Stimulated activated CD4-positive, alpha-beta T cell treated with anti-CD3 and anti-CD28 coated beads, Interleukin-15, amount 100 ng/mL, for 1 hour (primary cell): ENCODE measurements at places on chromosomes 4 and X.

DNA sequence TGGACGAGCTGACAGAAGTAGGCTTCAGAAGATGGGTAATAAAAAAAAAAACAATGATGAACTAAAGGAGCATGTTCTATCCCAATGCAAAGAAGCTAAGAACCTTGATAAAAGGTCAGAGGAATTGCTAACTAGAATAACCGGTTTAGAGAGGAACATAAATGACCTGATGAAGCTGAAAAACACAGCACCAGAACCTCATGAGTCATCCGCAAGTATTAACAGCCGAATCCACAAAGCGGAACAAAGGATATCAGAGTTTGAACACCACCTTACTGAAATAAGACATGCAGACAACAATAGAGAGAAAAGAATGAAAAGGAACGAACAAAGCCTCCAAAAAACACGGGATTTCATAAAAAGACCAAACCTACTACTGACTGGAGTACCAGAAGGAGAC is 10.5 kb downstream of the NELFA start:
- no peak for DNase-seq

GRCh38 chrX:85243761-85244449 is at the start of the genes SATL1 and ZNF711:
Gene SATL1 (minus strand): TSS chrX:85243779. CDS start chrX:85108968, 134,811 bp downstream.
Gene ZNF711 (plus strand): TSS chrX:85243991. CDS start chrX:85247573, 3,582 bp downstream.
- DNase-seq, result no peak

- no peak for DNase-seq
Measured at GRCh38 chrX:67780694-67781109, 236.9 kb downstream of the AR start.

GRCh38 chr4:77043507-77044136 is 32.2 kb downstream of the CCNI start:
- no peak for DNase-seq

GRCh38 chr4:2691952-2692435 is 64.1 kb downstream of the TNIP2 start:
- no peak for DNase-seq

- DNase-seq, result no peak
Measured at GRCh38 chr4:17187003-17187402, 288.6 kb upstream of the LDB2 start.

GRCh38 chrX:39361736-39362135 is 560.5 kb downstream of the MID1IP1 start:
- DNase-seq, result no peak

DNA sequence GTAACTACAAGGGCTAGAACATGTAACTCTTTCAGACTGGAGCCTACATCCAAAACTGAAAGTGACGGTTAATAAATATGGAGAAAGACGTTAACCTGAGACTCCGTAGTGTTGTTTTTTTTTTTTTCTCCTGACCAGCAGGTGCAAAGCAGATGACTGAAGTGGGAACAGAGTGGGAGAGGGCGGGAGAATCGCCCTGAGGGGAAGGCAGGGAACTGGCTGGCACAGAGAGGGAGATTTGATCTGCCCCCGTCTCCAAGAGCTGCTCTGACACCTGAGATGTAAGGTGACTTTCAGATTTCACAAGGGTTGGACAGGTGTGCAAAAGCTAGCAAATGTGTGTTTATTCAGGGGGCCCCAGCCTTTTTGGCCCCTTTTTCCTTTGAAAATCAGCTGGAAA is 180.2 kb downstream of the PALLD start:
- DNase-seq, result no peak
